ENCODE measurements at places on chromosomes 13 and 19.

DNA sequence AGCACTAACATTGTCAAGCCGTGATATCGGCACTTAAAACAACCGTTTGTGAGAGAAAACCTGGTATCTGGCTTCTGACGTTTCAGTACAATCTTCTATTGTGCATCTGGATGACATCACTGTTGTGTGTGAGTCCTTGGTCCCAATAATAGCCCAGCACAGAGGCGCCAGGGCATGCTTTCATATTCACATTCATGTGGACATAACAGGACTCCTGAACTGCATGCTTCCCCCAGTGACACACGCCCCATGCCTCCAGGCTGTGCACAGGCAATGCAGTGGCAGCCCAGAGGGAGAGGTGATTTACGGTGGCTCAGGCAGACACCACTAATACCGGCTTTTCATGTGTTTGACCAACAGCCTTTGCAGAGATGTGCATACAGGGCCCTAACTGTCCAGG is 58.1 kb downstream of the MRPL57 start:
- DNase-seq, result no peak

- DNase-seq, result no peak
Observed at GRCh38 chr19:33306853-33307792, 4.8 kb upstream of the CEBPA start.

- no peak for DNase-seq
Observed at GRCh38 chr19:48308631-48309586, 16.4 kb upstream of the EMP3 start.

DNA sequence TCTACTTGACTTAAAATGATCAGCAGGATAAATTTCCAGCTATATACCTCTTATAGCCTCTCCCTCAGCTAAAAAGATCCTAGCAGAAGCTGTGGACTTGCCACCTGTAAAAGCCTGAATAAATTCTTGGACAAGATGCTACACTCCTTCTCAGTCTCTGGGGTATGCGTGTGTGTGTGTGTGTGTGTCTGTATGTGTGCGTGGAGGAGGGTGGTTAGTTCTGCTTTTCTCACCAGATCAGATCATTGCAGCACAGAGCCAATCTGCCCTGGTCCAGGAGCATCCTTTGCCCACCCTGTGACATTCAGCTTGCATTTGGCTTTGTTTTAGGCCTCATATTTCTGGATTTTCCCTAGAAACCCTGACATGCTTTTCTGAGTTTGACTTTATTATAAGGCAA is 438.3 kb downstream of the RFC3 start:
- DNase-seq, result no peak

GRCh38 chr13:88345171-88345847 is 674.1 kb downstream of the SLITRK5 start:
- DNase-seq, result no peak

GRCh38 chr13:79194272-79194671 is 211.8 kb downstream of the RBM26 start:
- no peak for DNase-seq

DNA sequence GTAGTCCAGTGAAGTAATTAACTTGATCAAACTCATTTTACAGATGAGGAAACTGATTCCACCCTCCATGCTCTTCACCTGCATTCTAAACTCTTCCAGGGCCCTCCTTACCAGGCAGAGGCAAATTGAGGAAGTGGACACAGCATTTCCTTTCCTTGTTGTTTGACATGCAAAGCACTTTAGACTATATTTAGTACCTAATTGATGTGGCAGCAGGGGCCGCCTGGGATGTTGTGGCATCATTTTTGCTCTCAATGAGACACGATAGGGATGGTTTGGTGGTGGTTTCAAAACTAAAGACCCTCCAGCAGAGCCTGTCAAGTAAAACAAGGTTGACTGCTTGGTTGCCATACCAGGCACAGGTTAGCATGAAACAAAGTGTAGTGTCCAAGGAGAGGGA is 7.9 kb downstream of the SIPA1L3 start:
- DNase-seq, result no peak

- DNase-seq, result no peak
Observed at GRCh38 chr19:46478356-46478986, 7.1 kb upstream of the PNMA8A start.

- DNase-seq, result no peak
Observed at GRCh38 chr19:7902796-7903243, 857 bp upstream of the MAP2K7 start.

All from spleen (tissue), 13 donors.